ENCODE measurements at places on chromosomes 16 and 17.

GRCh38 chr16:71569621-71570020 lies 7.3 kb downstream of the TAT start:
- DNase-seq: no peak

DNA sequence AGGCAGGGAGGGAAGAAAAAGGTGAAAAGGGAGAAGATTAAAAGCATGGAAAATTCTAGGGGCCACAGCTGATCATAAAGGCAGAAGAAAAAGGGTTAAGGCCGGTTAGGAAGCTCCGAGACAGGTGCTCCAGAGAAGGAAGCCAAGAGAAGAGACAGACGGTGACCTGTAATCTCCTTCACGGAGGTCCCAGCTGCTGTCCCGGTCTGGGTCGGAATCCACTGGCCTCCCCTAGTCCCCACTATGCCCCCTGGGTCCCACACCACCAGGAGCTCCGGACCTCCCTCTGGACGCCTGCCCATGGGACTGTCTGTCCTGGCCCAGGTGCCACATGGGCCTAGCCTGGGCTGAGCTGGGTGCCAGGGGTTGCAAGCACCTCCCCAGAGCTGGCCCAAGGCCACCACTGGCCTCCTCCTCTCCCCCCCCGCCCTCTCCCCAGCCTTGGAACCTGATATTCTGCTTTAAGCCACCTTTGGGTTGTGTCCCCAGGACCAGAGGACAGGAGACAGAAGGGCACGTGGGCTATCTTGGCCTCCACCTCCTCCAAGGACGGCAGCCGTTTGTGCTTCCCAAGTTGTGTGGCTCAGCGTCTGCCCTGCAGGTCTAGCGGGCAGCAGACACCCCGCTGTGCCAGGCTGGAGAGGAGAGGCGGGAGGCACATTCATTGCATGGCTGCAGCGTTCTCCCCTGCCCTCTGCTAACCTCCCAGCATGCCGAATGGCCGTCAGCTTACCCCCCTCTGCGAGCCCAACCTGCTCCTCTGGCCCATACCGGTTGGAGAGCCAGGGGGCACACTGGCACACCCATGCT lies 102.4 kb downstream of the ENGASE start:
- no peak for DNase-seq

GRCh38 chr16:4931381-4931780 lies 5.6 kb downstream of the PPL start:
- DNase-seq: no peak

GRCh38 chr17:60947543-60947942 lies 269.9 kb downstream of the BCAS3 start:
- DNase-seq: no peak

DNA sequence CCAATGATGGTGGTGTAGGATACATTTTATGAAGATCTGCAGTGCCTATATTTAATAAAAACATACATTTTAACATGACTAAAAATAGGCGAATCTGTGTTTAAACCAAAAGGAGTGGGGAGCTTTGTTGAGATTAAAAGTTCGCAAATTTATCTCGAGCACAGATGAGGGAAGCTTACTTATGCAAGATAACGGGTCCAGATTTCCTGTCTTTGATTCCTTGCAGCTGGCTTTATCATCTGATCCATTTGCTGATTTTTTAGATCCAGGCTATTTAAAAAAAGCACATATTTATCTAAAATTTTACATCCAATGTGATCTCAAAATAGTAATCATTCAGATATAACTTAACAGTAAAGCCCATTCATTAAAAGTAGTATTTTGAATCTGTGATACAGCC lies 57.0 kb upstream of the INTS2 start:
- no peak for DNase-seq

- DNase-seq: no peak
Observed at GRCh38 chr16:30983898-30984610, 953 bp upstream of the HSD3B7 start.

GRCh38 chr17:2602597-2603017 lies 9.2 kb downstream of the PAFAH1B1 start:
- DNase-seq: peak; percentile 20

- no peak for DNase-seq
Observed at GRCh38 chr17:37607637-37608331, 1.4 kb downstream of the SYNRG start.

GRCh38 chr17:31492880-31493655 lies 101.6 kb downstream of the RAB11FIP4 start:
- peak; percentile 17 for DNase-seq

DNA sequence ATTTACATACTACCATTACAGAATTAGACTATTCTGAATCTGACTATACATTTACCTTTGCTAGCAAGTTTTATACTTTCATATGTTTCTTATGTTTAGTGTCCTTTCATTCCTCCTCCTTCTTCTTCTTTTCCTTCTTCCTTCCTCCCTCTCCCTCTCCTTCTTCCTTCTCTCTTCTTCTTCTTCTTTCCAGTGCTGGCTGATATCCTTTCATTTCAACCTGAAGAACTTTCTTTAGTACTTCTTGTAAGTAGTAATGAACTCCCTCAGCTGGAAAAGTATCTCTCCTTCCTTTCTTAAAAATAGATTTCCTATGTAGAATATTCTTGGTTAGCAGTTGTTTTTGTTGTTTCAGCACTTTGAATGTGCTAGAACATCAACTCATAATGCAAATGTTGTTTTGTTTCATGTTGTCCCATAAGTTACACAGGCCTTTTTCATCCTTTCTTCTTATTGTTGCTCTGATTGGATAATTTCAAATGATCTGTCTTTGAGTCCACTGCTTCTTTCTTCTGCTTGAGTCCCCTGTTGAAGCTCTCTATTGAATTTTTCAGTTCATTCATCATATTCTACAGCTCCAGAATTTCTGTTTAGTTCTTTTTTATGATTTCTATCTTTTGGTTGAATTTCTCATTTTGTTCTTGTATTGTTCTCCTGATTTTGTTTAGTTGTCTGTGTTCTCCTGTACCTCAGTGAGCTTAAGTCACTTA lies 15.1 kb upstream of the TBX4 start:
- no peak for DNase-seq

GRCh38 chr16:29743827-29744531 lies 1.8 kb downstream of the C16orf54 start:
- DNase-seq: no peak

GRCh38 chr16:84820305-84820684 lies 510 bp downstream of the CRISPLD2 start:
- no peak for DNase-seq

DNA sequence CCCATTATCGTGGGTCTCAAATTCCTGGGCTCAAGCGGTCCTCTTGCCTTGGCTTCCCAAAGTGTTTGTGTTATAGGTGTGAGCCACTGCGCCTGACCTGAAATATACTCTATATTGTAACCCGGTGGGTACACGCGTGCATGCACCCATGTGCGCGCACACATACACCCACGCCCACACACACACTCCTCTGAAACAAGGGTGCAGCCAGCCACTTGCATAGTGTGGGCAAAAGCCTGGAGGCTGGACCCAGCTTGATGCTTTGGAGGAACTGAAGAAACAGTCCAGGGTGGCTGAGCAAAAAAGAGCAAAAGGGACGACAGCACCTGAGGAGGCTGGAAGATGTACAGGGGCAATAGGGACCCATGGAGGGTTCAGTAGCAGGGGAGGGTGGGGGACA lies 29.9 kb downstream of the NAGPA start:
- DNase-seq: no peak

DNA sequence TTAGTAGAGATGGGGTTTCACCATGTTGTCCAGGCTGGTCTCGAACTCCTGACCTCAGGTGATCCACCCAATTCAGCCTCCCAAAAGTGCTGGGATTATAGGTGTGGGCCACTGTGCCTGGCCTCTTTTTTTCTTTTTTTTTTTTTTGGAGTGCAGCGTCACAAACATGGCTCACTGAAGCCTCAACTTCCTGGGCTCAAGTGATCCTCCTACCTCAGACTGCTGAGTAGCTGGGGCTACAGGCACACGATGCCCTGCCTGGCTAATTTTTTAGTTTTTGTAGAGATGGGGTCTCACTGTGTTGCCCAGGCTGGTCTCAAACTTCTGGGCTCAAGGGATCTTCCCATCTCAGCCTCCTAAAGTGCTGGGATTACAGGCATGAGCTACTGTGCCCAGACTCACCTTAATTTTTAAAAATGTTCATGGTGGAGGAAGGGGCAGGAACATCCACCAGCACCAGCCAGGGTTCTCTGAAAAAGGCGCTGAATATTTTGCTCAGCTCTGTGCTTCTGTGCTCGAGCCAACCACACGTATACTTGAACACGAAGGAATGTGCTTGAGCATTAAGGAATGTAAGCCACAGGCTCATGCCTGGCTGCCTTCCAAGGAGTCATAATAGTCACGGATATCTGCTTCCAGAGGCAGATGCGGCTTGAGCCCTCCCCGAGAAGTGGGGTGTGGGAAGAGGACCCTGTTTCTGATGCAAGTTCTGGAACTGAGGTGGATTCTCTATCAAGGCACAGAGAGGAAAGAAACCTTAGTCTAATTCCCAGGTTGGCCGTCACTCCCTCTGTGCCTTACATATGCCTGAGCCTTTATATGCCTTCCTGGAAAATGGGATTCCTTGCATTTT lies 65.5 kb upstream of the CREBBP start:
- DNase-seq: peak; percentile 67

DNA sequence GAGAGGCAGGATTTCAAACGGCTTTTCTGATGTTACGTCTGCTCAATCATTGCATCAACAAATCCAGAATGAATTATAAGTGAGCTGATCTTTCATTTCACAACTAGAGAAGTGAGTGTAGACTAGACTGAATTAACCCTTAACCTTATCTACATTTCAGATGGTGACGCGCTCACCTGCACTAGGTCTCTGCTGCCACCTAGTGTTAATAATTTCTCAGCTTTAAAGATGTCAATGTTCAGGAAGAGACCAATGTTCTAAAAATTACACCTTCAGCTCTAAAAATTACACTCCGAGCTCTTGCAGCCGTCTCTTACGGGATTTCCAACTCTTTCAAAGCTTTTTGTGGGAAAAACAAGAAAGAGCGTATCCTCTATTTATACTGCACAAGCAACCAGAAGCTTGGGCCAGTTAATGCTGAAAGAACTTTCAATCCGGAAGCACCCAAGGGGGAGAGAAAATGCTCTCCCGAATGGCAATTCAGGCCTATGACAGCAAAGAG lies 88.2 kb upstream of the FA2H start:
- DNase-seq: peak; percentile 2

GRCh38 chr17:64974750-64975317 lies 55.6 kb upstream of the LRRC37A3 start:
- DNase-seq: no peak

DNA sequence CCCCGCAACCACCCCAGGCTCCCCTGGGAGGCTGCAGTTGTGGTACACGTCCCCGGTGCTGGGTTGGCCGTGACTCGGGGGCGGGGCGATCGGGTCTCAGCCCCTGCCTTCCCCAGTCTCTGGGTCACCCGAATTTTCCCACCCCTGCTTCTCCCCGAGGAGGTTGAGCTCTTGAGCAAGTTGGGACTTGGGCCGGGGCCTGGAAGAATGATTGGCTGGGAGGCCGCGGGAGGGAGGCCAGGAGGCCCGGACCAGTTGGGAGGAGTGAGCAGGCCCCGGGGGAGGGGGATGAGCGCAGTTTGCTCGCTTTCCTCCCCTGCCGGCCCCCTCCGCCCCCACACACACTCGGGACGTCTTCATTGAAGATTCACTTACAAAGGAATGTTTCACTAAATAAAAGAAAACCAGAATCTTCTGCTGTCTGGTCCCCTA lies 4.5 kb upstream of the HEXIM1 start:
- no peak for DNase-seq

GRCh38 chr16:29963021-29963743 lies 1.3 kb downstream of the TMEM219 start:
- DNase-seq: no peak

DNA sequence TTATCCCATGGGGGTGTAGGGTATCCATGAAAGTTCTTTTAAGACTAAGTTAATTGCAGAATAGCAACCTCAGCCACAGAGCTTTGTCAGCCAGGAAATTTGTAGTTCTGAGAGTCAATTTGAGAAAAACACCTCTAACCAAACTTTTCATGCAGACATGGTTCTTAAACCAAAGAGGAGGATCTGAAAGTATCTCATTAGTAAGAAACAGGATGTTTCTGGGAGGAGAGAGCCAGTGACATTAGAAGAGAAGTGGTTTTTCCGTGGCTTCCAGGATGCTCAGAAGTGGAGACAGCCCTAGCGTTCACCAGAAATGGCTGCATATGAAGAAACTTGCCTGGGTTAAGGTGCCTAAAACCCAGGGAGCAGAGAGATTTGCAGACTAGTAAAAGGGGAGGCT lies 7.9 kb downstream of the GNAO1 start:
- no peak for DNase-seq

DNA sequence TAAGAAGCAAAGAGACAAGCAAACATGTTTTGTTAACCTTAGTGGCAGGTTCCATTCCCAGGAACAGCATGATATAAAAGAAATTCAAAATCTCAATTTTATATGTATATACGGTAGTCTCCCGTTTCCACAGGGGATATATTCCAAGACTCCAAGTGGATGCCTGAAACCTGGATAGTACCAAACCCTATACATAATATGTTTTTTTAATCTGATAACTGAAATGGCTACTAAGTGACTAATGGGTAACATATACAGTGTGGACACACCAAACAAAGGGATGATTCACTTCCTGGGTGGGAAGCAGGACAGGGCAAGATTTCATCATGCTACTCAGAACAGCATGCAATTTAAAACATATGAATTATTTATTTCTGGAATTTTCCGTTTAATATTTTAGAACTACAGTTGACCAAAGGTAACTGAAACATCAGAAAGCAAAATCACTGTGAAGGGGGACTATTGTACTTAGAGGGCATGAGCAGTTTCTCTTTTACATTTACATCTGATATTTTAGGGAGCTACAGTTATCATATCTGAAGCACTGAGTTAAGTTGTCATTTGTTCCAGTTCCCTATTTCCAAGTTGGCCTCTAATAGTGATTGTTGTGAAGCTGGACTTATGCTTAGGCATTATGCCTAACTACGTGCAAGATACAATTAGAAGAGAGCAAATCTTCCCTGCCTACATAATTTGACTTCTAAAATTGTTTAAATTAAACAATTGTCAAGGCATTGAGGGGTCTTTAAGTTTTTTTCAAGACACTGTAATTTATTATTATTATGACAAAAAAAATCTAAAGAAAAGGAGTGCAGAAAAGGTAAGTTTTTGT lies 34.1 kb upstream of the ABCA6 start:
- DNase-seq: no peak

GRCh38 chr16:88772871-88773811 lies 11.9 kb downstream of the PIEZO1 start:
- DNase-seq: no peak

DNA sequence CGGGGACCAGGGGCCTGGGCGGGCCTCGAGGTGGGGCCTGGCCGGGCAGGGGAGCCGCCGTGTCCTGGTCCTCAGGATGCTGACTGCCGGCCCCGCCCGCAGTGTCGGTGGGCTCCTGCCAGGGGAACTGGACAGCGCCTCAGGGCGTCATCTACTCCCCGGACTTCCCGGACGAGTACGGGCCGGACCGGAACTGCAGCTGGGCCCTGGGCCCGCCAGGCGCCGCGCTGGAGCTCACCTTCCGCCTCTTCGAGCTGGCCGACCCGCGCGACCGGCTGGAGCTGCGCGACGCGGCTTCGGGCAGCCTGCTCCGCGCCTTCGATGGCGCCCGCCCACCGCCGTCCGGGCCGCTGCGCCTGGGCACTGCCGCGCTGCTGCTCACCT lies 2.3 kb upstream of the PAQR4 start:
- no peak for DNase-seq

GRCh38 chr16:3548859-3549258 lies 28.3 kb downstream of the NLRC3 start:
- DNase-seq: no peak
